MCF 10A (cell line): ENCODE measurements at places on chromosomes 1 and 21.

- DNase-seq, result no peak
Measured at GRCh38 chr1:212794561-212795014, 2.9 kb downstream of the TATDN3 start.

GRCh38 chr1:109621379-109622136, 1.9 kb downstream of the AMPD2 start:
- DNase-seq, result no peak

DNA sequence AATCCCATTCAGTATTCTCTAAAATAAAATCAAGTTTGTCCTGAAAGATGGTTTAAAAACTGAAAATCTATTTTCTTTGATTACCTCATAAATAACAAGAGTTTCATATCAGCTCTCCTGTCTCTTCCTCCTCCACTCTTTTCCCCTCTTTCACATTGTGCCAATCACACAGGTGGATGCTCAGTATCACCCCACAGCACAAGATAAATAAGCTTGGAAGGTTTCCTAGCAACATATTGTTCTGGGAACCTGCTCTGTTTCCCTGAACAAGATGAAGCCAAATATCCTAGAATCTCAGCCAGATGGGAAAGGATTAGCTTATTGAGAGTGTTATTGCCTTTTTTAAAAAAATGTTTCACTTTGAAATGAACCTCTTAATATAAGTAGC, 45.7 kb upstream of the CACYBP start:
- no peak for DNase-seq

DNA sequence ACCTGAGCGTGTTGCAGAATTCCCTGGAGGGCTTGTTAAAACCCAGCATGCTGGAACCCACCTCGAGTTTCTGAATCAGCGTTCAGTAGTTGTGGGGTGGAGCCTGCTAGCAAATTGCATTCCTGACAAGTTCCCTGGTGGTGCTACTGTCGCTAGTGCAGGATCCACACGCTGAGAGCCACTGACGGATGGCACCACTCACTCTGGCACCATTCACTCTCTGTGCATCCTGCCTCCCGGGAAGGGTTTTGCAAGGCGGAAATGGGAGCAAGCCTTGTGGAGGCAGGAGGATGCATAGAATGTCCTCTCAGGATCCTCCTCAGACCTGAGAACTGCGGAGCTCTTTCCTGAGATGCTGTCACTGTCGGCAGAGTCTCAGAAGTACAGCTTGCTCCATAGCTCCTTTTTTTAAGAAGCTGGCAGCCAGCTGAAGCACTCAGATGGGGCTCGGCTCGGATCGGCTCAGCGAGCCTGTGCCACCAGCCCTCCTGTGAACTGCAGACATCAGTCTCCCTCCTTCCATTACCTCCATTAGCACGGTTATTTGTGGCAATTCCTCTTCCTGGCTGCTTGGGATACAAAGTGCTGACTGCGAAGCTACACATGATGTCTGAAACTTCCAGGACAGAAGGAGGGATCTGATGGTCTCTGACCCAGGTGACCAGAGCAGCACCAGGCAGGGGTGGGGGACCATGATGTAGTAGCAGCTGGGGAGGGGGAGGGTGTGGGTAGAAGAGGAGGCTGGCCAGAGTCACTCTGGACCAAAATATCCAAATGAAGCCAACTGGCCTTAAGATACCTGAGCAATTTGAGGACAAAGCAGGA, 89.6 kb downstream of the C1orf94 start:
- no peak for DNase-seq

GRCh38 chr1:11736746-11737639, 1.1 kb downstream of the AGTRAP start:
- DNase-seq, result peak; percentile 95

- DNase-seq, result no peak
Measured at GRCh38 chr21:45348591-45349327, 56.2 kb upstream of the COL18A1 start.

- no peak for DNase-seq
Measured at GRCh38 chr1:76682138-76682537, 185.1 kb upstream of the ST6GALNAC5 start.

DNA sequence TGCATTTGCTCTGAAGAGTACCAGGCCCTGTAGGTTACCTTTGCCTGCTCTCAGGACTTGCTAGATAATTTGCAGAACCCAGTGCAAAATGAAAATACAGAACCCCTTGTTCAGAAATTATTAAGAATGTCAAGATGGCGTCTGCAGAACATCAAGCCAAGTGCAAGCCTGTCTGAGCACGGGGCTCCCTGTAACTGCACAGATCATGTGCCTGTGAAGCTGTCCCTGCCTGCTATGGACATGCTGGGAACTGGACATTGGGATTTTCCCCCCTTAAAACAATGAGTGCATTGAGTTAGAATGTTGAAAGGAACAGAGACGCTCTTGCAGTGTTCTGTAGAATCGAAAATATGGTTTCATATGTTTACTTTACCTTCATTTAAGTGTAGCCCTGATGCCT, 2.9 kb downstream of the CLDN14 start:
- DNase-seq, result no peak

- DNase-seq, result no peak
Measured at GRCh38 chr1:115596080-115596780, 45.5 kb upstream of the VANGL1 start.
